ENCODE measurements at places on chromosomes 7 and 10. TPM values are rescaled to one million over a fixed set of nuclear protein-coding genes. Genes with fewer than 3 reads are reported as not detected.

- DNase-seq: no peak
These were observed 266.4 kb upstream of the LRGUK start for GRCh38 chr7:133860628-133861335.

DNA sequence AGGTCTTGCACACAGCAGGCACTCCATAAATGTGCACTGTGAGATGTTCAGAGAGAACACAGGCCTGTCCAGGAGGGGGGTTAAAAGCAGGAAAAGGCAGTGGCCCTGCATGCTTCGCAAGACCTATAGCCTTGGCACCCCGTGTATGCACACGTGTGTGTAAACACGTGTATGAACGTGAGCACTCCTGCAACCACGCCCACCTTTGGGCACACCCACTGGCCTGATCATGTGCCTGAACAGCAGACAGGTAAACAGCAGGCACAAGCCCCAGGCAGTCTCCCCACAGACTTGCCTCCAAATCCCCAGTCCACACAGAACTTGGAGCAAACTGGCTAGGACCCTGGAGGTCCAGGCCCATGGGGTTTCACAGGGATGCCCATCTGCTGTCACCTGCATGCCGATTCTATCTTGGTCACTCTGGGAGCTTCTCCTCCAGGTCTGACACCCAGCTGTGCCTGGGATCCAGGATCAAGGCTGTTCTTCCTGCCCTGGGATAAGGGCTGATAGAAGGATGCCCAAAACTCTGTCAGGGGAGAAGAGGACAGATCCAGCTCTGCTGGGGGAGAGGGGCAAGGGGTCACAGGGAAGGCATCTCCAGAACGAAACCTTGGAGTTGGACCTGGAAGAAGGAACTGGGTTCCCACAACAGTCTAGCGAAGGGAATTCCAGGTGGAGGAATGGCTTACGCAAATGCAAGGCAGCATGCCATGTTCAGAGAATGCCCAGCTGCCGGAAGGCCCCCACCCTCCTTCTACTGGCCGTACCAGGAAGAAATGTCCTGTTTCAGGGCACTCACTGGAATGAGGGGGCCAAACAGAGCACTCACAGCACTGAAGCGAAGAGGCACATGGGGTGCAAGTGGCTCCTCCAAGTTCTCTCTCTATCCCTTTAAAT is 14.3 kb upstream of the ZMIZ1 start:
- no peak for DNase-seq

GRCh38 chr10:123835575-123835974 is 56.0 kb downstream of the CPXM2 start:
- DNase-seq: no peak

- no peak for DNase-seq
These were observed 9.2 kb downstream of the MKI67 start for GRCh38 chr10:128116851-128117615.

DNA sequence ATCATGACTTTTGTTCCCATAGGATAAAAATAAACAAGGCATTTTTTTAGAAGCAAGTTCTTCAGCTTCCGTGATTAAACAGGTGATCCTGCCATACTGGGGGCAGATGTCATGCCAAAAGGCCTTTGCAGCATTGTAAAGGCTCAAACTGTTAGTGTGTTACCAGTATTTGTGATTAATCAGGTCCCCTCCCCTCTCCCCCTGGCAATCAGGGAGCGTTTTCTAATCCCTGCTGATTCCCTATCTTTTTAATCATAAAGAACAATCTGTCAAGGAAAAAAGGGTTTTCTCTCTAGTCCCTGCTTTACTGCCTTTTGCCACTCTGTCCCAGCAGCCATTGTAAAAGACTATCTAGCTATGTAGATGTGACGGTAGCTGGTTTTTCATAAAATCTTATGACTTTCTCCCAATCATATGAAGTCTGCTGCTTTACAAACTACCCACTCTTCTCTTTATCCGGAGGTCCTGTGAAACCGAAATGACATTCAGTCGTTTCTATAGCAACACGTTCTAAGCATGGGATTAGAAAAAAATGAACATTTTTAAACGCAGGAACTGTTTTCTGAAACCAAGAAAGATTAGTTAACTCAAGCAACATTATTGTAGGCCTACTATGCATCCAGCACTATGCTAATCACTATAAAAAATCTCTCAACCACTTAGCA is 210.9 kb downstream of the RNLS start:
- no peak for DNase-seq

DNA sequence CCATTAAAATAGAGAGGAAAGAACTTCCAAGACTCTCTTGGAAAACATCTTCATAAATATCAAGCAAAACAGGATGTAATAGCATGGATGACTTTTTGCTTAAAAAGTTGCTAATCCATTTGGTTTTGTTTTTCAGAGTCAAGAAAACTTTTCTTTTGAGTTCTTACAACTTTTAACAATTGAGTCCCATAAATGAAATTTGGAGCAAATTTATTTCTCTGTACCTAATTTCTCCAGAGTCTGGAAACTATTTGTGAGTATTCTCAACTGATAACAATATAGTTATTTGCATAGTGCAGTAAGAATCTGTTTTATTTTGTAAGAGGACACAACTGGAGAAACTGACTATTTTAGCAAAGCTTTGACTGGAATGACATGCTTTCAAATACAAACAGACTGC is 606.3 kb upstream of the IGFBP3 start:
- DNase-seq: no peak

- DNase-seq: no peak
These were observed 168.7 kb upstream of the ITGB1 start for GRCh38 chr10:33126742-33127141.

DNA sequence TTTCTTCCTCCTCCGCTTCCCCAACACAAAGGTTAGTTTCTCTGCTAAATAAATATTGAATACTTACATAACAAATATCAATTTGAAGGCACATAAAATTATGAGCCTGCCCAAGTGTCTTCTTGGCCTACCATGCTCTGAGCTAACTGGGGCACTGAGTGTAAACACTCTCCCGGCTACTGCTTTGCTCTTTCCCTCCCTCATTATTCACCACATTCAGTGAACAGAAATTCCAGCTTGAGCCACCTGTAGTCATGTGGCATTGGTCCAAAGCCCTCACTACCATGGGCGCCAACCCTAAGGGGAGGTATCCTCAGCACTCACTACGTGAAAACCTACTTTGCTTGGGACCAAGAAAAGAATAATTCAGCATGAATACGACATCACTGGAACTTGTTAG is 409.0 kb downstream of the KCNMA1 start:
- DNase-seq: no peak

- DNase-seq: no peak
These were observed 28.7 kb downstream of the LYZL1 start for GRCh38 chr10:29317423-29318021.

- no peak for DNase-seq
These were observed 28.7 kb upstream of the ARHGAP22 start for GRCh38 chr10:48633381-48634197.

DNA sequence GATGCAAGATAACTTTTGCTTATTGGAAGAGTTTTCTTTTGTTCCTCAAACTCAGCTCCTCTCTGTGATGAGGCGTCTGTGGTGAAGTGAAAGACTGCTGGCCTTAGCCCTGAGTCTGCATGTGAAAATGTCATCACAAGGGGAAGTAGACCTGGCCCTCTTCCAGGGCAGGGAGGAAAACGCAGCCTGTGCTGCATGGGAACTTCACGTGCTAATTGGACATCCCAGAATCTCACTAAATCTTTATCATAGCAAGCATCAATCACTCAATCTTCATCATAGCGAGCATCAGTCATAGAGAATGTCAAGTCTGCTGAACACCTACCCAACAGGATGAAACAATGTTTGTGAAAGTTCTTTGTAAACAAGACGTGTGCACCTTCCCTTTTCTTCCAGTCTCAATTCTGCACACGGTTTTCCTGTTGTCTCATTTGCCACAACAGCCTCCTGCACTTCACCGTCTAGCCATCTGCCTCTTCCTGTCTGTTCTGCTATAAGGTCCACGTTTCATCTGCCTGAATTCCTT is 314.6 kb downstream of the FRMD4A start:
- DNase-seq: no peak

GRCh38 chr10:26527018-26527417 is 88.9 kb downstream of the APBB1IP start:
- no peak for DNase-seq

- DNase-seq: no peak
These were observed 288.0 kb downstream of the GRID1 start for GRCh38 chr10:86078639-86079035.

DNA sequence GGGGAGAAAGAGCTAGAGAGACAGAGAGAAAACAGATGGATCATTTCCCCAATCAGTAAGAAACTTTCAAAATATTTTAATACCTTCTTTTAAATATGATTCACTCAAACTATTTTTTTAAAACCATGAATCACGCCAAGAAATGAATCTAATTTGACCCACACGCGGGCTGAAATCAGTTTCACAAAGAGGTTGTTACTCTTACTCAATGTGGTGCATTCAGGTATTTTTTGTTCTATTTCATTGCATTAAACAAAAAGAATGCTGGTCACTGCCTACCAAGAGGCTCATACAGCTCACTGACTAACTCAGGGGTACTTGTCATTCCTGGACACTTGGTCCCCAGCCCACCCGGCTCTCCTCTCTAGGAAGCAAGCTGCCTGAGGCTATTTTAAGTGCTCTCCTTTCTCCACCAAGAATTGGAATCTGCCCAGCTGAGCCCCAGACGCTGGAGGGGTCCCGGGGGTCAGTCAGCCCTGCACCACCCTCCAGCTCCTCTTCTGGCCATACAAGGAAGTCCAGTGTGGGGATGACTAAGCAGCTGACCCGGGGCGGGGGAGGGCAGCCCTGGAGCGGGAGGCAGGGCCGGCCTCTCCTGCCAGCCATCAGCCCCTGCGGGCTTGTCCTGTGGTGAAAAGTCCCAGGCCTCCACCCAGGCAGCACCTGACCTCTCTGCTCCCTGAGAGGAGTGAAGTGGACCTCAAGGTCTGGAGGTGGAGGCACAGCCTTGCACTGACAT is 21.7 kb upstream of the PFKP start:
- no peak for DNase-seq

GRCh38 chr10:44380829-44381600 is 3.9 kb downstream of the CXCL12 start:
- no peak for DNase-seq

DNA sequence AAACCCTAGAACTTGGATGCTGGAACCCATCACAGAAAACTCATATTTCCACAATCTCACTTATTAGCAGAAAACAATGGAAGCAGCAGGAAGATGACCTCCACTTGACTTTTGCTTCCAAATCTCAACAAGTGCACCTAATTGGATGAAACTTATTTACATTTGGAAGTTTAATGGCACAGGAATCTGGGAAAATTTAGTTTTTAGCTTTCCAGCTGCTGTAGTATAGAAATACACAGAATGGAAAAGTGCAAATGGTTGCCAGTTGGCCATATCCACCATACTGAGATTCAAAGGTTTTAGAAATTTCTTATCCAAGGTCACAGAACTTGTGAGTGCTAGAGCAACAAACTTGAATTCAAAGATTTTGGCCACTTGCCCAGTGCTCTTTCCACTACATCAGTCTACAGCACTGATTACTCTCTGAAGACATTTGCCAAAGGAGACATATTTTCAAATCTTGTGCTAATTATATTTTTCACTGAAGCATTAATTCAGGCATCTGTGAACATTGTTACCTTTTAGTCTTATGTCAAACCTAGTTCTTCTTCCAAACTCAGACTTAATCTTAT is 9.3 kb upstream of the AHR start:
- DNase-seq: no peak

GRCh38 chr7:90706072-90706716 is 110.1 kb downstream of the CDK14 start:
- no peak for DNase-seq

GRCh38 chr10:96667401-96667800 is 52.9 kb downstream of the PIK3AP1 start:
- no peak for DNase-seq

The OR9A2 gene
- 1.1 TPM for total RNA-seq

The INHBA gene
- total RNA-seq: 12.4 TPM

The NUDCD3 gene
- 35.9 TPM for total RNA-seq

The FLNC gene
- 136 TPM for total RNA-seq

The SPDYE2B gene
- not detected for total RNA-seq

The SEMA3E gene
- total RNA-seq: 24.3 TPM

The CYP51A1 gene
- total RNA-seq: 124 TPM

Data from urinary bladder (tissue), 4 donors.